Stimulated activated CD8-positive, alpha-beta memory T cell treated with anti-CD3 and anti-CD28 coated beads, Interleukin-15, amount 100 ng/mL, for 48 hours (primary cell): ENCODE measurements at places on chromosomes 2 and 18.

GRCh38 chr2:23757686-23758433 is 169.1 kb downstream of the ATAD2B start:
- DNase-seq = no peak

- DNase-seq = no peak
Measured at GRCh38 chr2:99485824-99486223, 4.0 kb downstream of the REV1 start.

DNA sequence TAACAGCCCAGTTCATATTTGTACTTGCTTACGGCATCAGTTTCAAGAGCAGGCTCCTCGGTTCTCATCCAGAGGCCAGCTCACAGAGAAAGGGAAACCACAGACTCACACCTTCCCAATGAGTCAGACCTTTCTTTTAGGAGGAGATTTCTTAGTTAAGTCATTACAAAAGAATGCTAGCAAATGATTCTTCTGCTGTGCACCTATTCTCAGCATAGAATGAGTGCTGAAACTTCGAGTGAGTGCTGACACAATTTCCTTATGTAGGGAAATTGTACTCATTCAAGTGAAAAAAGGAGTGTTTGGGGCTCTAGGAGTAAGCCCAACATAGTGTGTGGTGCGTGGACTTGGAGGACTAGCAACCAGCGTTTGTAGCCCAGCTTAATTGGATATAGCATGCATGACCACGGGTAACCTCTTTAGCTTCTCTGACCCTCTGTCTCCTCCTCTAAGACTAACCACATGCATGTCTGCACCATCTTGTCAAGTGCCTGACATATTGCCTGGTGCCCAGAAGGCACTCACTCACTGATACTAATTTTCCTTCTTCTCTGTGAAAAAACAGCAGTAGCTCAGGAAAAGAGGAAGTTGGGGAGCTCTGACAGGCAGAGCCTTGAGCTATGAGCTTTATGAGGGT is 87.0 kb downstream of the ALPK2 start:
- peak; percentile 50 for DNase-seq

DNA sequence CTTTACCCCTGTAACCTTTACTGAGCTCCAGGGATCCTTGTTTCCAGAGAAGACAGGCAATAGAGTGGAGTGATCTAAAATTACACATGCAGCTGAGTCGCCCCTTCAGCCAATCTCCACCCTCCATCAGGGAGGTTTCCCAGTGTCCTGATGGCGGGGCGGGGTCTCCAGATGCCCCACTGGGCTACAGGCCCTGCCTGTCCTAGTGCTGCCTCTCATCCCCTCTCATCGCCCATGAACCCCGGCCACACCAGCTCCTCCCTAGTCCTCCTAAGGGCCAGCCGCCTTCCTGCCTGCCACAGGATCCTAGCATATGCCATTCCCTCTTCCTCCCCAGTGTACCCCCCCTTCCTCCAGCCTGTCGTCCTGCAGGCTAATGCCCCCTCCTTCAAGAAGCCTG is 144.1 kb upstream of the GLI2 start:
- no peak for DNase-seq

DNA sequence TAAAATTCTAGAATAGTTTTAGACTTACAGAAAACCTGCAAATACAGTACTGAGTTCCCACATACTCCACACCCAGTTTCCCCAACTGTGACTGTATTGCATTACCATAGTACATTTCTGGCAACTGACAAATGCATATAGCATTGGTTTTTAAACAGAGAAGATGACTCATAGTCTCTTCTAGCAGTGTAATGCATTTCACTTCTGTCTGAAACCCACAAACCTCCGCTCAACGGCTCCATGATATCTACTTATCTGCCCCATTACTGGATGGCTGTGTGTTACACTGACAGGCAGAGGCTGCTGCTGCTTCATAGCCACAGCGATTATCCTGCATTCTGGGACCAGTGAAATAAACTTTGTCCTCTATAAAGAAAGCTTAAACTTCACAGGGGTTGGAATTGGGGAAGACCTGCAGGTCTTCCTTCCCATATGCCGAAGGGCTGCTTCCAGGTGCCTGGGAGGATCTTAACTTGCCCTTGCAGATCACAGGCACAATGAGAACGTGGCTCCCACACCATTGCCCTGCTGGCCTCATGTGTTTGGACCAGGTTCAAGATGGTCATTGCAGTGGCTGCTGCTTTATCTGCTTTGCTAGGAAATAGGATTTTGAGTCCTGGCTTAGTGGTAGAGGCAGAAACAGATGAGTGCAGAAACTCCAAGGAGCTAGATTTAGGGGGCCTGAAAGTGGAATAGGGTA is 742.6 kb upstream of the HS6ST1 start:
- no peak for DNase-seq

DNA sequence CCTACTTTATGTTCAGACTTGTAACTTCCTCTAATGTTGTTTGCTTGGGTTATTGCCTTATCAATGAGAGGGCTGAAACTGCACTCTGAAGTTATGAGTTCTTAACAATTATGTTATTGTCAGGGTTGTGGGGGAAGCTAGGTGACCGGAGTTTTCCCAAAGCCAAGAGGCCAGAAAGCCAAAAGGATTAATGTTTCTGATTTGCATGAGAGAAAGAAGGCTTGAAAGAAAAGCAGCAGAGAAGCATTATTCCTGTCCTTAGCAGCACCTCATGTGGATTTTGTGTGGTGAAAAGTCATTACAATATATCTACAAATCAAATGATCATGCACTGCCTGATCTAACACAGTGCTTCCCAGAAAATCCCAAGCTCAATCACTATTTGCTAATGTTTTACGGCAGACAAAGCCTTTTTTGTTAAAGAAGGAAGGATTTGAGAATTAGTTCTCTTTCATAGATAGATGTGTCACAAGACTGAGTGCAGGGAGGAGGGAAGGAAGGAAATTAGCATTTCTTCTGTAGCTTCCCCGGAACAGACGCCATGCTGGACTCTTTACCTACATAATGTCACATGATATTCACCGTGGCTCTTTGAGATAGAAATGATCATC is 203.2 kb downstream of the ALK start:
- no peak for DNase-seq

- no peak for DNase-seq
Measured at GRCh38 chr2:53490659-53491058, 276.9 kb upstream of the CHAC2 start.

DNA sequence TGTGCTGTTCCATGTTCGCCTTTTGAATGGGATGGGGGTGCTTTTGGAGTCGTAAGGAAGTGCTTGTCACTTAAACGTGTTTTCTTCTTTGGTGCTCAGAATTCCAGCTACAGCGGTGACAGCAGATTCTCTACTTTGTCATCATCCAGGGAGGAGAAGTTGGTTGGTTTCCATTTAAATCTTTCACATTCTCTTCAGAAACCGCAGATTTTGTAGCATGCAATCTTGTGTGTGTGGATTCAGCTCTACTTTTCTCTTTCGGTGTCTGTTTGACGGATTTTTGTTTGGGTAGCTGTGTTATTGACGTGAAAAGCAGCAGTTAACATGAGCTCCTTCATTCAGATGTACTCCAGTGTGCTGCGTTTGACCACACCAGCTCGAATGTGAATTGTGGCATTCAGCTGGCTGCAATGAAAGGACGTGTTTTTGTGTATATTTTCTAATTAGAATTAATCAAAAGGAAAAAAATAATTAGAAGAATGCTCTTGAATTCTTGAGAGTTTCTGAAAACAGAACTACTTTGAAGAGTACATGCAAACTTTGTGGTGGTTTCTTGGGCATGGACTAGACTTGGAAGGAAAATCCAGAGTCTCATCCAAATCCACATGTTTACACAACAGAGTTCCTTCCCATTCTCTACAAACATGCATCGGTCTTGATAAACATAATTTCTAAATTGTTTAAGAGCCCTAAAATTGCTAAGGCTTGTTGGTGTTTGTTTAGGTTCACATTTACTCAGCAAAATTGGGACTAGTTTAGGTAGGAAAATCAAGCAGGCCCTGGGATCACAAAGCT is 68.7 kb upstream of the RBM44 start:
- no peak for DNase-seq

GRCh38 chr2:165874445-165875039 is 79.0 kb downstream of the TTC21B start:
- DNase-seq = no peak
